CD4-positive, CD25-positive, alpha-beta regulatory T cell (primary cell): ENCODE measurements at places on chromosomes 12 and 14. TPM values are rescaled to one million over a fixed set of nuclear protein-coding genes. Genes with fewer than 3 reads are reported as not detected.

GRCh38 chr12:51216642-51217041 is 1.2 kb downstream of the POU6F1 start:
- H3K4me1 ChIP-seq = peaks cover 22% of the 10 kb centered on the region
- H3K27ac ChIP-seq = peak overlapping the region; percentile 92
- H3K27me3 ChIP-seq = no peaks in the 10 kb centered on the region
- H3K36me3 ChIP-seq = no peaks in the 10 kb centered on the region

GRCh38 chr12:67822826-67823225 is 166.4 kb upstream of the IFNG-AS1 start:
- peaks cover 4% of the 10 kb centered on the region for H3K4me1 ChIP-seq
- H3K27ac ChIP-seq = no peak overlapping the region
- no peak overlapping the region for H3K4me3 ChIP-seq

DNA sequence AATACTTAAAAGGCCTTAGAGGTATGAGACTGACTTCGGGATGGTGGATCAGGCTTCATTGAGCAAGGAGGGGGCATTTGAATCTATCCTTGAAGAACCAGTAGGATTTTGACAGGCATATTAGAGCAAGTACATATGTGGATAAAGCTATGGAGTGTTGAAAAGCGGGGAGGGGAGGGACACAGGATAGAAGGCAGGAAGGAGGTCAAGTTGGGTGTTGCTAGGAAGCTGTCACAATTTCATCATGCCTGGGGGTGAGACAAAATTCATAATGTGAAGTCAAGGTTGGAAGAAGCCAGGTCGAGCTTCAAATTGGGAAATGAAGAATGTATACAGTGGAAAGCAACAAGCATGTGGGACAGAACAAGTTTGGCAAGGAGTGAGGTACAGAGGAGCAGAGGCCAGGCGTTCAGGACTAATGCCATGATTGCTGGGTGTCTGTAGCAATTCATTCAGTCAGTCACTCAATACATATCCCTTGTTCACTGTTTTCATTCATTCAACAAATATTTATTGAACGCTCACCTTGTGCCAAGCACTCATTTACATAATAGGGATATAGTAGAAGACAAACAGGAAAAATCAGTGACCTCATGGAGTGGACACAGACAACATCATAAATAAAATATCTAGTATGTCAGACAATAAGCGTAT is 58.3 kb upstream of the LTA4H start:
- H3K36me3 ChIP-seq = no peaks in the 10 kb centered on the region
- no peak overlapping the region for H3K27ac ChIP-seq
- H3K4me3 ChIP-seq = peak overlapping the region; percentile 51

- H3K27me3 ChIP-seq = no peaks in the 10 kb centered on the region
- H3K4me1 ChIP-seq = peaks cover 15% of the 10 kb centered on the region
- H3K4me3 ChIP-seq = peak overlapping the region; percentile 44
- no peak overlapping the region for H3K27ac ChIP-seq
- DNase-seq = no peak
- no peaks in the 10 kb centered on the region for H3K36me3 ChIP-seq
Measured at GRCh38 chr14:102622262-102622885, 29.9 kb downstream of the RCOR1 start.

DNA sequence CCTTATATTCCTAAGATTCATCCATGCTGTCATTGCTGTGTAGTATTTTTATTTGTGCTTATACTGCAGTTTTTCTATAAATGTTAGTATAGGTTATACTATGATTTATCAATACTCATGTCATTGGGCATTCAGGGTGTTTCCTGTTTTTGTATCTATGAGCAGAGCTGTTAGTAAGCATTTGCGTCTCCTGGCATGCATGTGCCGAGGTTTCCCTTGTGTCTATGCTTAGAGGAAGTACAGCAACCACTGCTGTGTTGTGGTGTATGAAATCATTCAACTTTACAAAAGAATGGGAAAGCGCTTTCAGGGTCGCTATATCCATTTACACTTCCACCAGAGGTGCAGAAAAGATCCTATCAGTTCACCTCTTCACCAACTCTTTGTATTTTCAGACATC is 122.7 kb downstream of the RGS6 start:
- no peaks in the 10 kb centered on the region for H3K27me3 ChIP-seq
- no peak overlapping the region for H3K4me3 ChIP-seq
- no peak for DNase-seq
- no peaks in the 10 kb centered on the region for H3K36me3 ChIP-seq
- no peak overlapping the region for H3K27ac ChIP-seq
- H3K4me1 ChIP-seq = no peaks in the 10 kb centered on the region

- H3K4me3 ChIP-seq = no peak overlapping the region
- H3K27ac ChIP-seq = no peak overlapping the region
- no peaks in the 10 kb centered on the region for H3K4me1 ChIP-seq
- H3K27me3 ChIP-seq = peaks cover 3% of the 10 kb centered on the region
- DNase-seq = no peak
- no peaks in the 10 kb centered on the region for H3K36me3 ChIP-seq
Measured at GRCh38 chr14:59828276-59828675, 42.3 kb downstream of the RTN1 start.

GRCh38 chr12:81340910-81341309 is 263.0 kb downstream of the ACSS3 start:
- H3K4me3 ChIP-seq = no peak overlapping the region
- no peaks in the 10 kb centered on the region for H3K4me1 ChIP-seq
- no peaks in the 10 kb centered on the region for H3K36me3 ChIP-seq
- no peaks in the 10 kb centered on the region for H3K27me3 ChIP-seq
- no peak overlapping the region for H3K27ac ChIP-seq

DNA sequence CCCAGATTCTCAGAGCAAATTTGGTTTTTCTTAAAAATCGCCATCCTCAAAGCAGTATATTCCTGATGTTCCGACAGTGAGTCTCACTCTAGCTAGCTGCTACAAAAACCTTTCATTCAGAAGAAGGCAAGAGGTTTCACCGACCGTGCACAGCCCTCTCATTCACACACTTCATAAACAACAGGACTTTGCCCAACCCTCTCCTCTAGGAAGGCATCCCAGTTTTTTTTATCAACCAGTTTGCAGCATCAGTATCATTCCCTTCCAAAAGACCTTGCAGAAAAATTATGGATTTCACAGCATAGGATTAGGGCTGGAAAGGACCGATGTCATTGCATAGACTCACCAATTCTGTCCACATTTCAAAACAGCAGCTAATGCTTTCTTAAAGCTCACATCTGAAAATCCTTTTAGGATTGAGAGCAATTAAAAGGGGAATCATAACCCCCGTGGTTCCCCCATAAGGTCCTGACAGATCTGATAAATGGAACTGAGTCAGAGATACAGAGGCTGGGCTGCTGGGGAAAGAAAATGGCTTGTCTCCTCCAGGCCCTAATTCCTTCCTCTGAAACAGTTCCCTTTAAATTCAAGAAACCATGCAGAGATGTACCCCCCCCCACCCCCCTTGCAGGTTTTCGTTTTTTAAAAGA is 597 bp downstream of the SVOP start:
- no peak overlapping the region for H3K27ac ChIP-seq
- H3K4me3 ChIP-seq = no peak overlapping the region
- H3K27me3 ChIP-seq = peaks cover 31% of the 10 kb centered on the region
- H3K36me3 ChIP-seq = no peaks in the 10 kb centered on the region
- H3K4me1 ChIP-seq = peaks cover 3% of the 10 kb centered on the region
- DNase-seq = no peak

DNA sequence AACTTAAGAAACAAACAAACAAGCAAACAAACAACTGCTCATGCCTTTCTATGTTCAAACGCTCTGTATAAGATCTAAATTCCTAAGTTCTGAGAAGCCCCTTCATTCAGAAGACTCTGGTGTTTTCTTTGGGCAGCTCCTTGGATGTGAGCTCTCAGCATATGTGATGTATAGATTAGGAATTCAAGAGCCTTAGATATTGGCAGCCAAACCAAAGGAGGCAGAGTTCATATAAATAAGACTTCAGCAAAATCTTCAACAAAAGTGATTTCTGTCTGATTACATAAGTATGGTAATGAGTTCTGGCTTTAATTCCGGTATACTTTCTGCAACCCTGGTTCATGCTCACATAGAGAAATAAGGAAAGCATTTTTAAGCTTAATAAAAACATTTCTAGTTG is 145.6 kb downstream of the DYRK2 start:
- H3K36me3 ChIP-seq = no peaks in the 10 kb centered on the region
- peaks cover 2% of the 10 kb centered on the region for H3K27me3 ChIP-seq
- DNase-seq = no peak
- H3K4me3 ChIP-seq = no peak overlapping the region

DNA sequence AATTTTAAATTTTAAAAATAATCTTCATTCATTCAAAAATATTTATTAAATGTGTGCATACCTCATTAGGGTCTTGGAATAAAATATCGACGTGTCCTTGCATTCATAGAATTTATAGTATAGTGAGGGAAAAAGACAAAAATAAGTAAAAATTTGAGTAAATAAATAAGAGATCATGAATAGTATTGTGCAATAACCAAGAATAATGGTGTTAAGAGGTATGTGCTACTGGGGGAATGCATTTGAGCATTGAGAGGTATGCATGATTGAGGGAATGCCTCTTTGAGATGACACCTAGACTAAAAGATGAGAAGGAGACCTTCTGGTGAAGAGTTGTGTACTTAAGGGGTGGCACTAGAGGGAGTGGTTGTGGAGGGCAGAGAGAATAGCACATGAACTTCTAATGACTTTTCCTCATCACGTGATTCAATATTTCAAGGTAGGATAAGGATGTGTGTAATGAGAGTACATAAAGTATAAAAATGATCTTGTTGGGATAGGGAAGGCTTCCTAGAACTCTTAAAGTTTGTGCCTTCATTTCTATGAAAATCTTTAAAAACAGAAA is 18.8 kb upstream of the CATSPERB start:
- H3K27me3 ChIP-seq = peaks cover 2% of the 10 kb centered on the region
- no peaks in the 10 kb centered on the region for H3K36me3 ChIP-seq
- no peak overlapping the region for H3K27ac ChIP-seq
- no peak for DNase-seq
- no peak overlapping the region for H3K4me3 ChIP-seq

- peak overlapping the region; percentile 32 for H3K4me3 ChIP-seq
- no peaks in the 10 kb centered on the region for H3K36me3 ChIP-seq
- H3K4me1 ChIP-seq = peaks cover 39% of the 10 kb centered on the region
- DNase-seq = no peak
Measured at GRCh38 chr14:75983019-75983358, 1.2 kb upstream of the TGFB3 start.

DNA sequence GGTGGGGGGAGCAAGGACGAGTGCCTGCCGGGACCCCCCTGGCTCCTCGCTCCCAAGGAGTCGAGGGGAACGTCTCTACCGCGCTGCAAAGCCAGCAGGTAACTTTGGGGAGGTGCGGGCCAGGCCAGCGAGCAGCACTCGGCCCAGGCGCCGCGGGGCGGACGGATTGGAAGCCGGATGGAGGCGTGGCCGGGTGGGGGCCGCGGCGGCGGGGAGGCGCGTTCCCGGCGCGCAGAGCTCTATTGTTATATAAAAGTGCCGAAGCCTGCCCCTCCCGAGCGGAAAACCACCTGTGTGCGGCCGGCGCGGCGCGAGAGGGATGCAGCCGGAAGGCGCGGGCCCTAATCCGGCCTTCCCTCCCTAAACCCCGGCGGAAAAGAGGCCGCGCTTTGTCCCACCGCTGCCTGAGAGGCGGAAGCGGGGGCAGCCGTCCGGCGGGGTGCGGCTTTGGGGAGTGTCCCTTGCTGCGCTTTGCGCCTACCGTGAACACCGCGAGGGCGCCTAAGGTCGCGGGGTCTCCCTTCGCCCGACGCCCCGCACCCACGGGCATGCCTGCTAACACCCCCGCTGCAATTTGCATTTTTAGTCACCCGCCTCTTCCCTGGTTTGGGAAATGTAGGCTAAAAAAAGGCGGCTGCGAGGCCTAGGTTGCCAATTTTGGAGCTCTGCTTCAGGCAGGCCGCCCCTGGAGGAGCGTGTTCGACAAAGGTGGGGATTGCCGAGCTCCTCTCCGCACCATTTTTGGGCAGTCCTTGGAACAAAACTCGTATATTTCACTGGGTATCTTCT is 1.7 kb upstream of the DUSP6 start:
- H3K4me3 ChIP-seq = peak overlapping the region; percentile 67
- H3K36me3 ChIP-seq = no peaks in the 10 kb centered on the region
- H3K4me1 ChIP-seq = peaks cover 54% of the 10 kb centered on the region

DNA sequence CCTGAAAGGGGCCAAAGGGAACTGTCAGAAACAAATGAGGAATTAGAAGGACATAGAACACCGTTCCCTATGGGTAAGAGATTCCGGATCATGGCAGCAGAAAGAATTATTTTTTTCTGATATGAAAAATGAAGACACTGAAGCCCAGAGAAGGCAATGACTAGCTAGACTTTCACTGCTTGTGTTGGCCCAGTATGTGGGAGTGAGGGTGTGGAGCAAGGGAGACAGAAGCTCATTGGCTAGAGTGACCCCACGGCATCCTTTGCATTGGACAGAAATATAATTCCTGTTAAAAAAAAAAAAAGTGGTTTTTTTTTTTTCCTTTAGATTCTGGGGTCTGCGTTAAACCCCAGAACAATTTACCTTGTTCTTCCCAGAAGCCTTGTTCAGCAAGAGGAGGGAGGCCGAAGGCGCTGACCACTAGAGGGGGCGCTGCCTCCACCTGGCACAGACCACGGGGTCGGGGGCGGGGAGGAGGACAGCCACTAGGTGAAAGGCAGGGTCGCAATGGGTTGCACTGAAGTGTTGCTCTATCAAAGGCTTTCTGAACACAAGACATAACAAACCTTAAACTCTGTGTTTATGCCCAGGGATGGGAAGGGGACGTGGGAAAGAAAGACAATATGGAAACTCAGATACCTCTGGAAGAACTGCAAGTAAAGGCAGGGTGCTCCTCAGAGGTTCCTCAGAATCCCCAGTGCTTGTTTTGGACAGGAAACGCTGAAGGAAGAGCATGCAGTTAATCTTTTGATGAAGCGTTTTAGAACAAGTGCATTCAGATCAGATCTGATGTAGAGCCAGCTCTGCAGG is 156.8 kb downstream of the KCNA5 start:
- H3K27me3 ChIP-seq = peaks cover 2% of the 10 kb centered on the region
- no peak for DNase-seq
- H3K4me3 ChIP-seq = no peak overlapping the region

GRCh38 chr12:132190012-132190755 is 45.9 kb downstream of the NOC4L start:
- DNase-seq = no peak
- peak overlapping the region; percentile 89 for H3K27ac ChIP-seq
- no peaks in the 10 kb centered on the region for H3K36me3 ChIP-seq
- H3K4me1 ChIP-seq = peaks cover 52% of the 10 kb centered on the region

- no peaks in the 10 kb centered on the region for H3K27me3 ChIP-seq
- H3K4me3 ChIP-seq = no peak overlapping the region
- H3K4me1 ChIP-seq = peaks cover 7% of the 10 kb centered on the region
- no peak for DNase-seq
- H3K27ac ChIP-seq = no peak overlapping the region
Measured at GRCh38 chr14:65604936-65605335, 192.4 kb downstream of the FUT8 start.

The OR6C2 gene
- total RNA-seq = not detected

The HOXC5 gene
- not detected for total RNA-seq

The NT5DC3 gene
- 4.7 TPM for total RNA-seq

The KCNMB4 gene
- 1.8 TPM for total RNA-seq

The KRT82 gene
- not detected for total RNA-seq

The CCDC197 gene
- not detected for total RNA-seq

The CGRRF1 gene
- total RNA-seq = 27.7 TPM

The CDKN3 gene
- total RNA-seq = 9.3 TPM
